ENCODE measurements at places on chromosomes 5 and 9.

DNA sequence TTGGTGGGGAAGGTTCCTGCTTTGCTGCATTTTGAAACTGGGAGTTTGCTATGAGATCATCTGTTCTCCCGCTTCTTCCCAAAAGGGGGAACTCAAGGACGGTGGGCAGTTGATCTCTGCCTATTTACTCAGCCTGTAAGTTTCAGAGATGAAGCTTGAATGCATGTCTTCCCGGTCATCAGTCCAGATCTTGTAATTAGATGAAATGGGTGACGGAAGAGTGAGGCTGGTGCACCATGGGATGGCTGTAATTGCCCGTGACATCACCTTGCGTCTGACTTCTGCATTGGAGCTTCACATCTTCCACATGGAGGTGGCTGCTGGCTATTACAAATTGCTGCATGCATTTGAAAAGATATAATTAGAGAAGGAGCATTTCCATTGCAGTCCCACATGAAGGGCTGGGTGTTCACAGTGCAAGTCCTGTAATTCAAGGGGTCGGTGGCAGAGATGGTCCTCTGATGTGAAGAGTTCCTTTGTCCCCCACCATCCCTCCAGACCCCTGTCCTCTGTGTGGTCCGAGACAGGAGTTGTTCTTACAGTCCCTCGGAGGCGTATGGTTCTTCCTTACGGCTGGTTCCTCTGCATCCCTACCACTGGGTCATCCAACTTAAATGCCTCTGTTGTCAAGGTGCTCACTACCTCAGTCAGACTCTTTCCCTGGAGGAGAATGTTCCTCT, 72.9 kb downstream of the ZNF618 start:
- no peak for DNase-seq

DNA sequence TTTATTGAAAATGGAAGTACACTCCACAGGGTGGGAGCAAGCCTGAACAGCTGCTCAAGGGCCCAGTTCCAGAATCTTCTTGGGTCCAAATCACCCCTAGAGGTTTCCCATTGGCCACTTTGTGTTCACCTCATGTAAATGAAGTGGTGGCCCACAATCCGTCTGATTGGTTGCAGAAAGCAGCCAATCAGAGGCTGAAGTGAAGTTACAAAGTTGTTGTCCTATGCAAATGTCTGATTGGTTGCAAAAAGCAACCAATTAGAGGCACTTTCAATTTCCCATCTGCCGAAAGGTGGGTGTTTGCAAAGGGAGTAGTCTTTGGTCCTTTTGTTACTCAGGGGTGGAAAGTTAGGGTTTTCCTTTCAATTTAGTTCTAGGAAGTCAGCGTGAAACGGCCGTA, 8.8 kb downstream of the TMEM171 start:
- DNase-seq, result no peak

GRCh38 chr9:69319324-69320025, 5.5 kb upstream of the ENTREP1 start:
- no peak for DNase-seq

DNA sequence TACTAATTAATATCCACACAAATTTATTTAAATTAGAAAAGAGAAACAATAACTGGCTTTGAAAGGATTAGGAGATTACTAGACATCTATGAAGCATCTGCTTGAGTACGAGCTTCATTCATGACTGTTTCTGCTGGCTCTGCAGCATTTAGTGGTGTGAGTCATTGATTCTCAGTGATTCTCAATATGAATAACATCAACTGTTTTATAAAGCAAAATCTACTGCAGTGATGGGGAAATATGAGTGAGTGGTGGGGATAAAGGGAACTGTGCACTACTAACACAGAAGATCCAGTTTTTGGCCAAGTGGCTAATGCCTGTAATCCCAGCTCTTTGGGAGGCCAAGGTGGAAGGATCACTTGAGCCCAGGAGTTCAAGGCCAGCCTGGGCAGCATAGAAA, 8.4 kb downstream of the FNBP1 start:
- no peak for DNase-seq

DNA sequence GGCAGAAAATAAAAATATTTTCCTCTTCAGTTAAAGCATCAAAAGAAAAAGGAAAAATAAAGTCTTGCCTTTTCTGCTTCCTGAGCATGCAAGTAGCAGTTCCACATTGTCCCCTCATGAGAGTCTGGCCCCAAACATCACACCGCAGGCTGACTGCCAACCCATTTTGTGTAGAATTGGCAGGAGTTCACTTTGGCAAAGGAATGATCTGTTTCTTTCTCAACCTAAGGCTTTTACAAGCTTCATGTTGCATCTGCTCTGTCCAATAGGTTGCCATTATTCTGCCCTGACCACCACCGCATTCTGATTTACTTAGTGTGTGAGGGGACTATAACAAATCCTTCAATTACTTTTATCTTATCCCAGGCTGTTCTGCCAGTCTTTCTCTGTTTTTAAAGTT, 249.5 kb downstream of the ISL1 start:
- no peak for DNase-seq

GRCh38 chr5:2840372-2840915, 89.0 kb upstream of the IRX2 start:
- DNase-seq, result no peak

DNA sequence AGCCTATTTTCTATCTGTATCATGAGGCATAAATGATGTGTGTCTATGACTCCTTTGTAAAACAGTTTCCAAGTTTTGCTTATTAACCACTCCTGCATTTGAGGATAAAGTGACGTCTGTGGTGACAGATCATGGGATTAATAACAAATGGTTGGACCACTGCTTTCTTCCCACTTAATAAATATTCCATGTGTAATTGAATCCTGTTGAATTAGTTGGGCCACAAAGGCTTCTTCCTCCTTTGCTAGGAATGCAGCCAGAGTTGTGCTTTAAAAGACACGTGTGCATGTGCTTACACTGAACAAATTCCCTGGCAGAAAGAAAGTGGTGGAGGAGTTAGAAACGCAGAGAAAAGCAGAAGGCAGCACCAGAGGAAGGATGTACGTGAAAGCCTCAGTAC, 150.2 kb downstream of the ACTBL2 start:
- no peak for DNase-seq

- no peak for DNase-seq
Measured at GRCh38 chr5:124655251-124655917, 91.1 kb downstream of the ZNF608 start.

DNA sequence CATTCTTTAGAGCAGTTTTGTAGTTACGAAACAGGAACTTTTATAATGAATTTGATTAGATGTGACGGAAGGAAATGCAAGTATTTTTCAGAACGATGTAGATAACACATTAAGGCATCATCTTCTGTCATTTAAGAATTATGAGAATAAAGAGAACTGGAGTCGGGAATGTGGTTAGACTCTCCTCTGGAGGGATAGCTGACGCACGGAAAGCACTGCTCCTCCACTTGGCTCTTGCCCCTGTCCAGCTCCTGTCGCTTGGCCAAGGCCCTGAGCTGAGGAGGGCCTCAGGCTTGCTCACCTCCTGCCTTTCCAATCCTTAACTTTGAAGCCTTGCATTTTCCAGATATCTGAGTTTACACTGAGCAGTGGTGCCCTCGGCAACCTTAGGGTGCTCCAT, 60.5 kb downstream of the MAP1B start:
- DNase-seq, result peak; percentile 66

DNA sequence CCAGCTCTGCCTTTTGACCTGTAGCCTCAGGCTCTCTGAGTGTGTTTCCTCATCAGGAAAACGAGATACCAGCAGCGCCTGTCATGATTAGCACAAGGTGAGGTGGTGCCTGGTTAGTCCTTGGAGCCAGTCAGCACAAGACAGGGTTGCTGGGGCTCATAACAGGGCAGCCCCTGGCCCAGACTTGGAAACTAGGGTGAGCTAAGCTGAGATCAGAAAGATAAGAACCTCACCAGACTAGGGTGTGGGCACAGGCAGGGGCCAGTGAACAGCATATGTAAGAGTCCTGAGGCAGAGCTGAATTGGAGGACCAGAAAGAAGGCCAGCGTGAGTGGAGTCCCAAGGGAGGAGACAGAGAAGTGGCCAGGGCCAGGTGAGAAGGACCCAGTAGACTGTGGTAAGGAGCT, 42.7 kb upstream of the FUBP3 start:
- DNase-seq, result no peak

GRCh38 chr9:134295746-134296250, 30.5 kb upstream of the RXRA start:
- no peak for DNase-seq

DNA sequence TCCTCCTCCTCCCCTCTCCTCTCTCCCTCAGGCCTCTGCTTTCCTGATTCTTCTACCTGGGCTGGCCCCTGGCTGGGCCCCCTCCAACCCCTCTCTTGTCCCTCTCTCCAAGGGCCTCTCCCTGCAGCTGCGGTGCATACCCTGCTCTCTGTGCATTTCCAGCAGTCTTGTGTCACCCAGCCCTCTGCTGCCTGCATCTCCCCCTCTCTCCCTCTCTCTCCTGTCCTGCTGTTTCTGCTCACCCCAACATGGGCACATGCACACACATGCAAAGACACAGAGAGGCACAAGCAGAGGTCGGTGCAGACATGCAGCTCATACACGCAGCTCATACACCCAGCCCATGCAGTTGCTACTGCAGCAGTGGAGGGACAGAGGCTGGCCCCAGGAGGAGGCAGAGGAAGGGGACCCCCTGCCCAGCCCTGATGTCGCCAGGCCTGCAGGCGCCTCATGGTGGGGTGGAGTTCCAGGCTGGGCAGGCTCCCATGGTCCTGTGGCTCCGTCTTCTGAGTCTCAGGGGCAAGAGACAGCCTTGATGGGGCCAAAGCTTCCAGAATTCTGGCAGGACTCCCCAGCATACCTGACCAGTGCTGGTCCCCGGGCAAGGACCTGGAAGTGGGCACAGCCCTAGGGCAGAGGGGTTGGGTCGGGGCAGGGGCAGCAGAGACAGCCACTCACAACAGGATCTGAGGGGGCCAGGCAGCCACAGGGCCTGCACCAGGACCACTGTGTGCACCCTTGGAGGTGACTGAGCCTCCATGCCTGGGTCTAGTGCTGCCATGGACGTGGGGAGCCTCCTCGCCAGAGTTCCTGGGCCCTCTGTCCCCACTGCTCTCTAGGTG, 216.9 kb downstream of the C9orf50 start:
- DNase-seq, result no peak

- DNase-seq, result no peak
Measured at GRCh38 chr9:22911632-22912031, 465.0 kb downstream of the DMRTA1 start.

- no peak for DNase-seq
Measured at GRCh38 chr9:133154097-133154989, 9.4 kb downstream of the GBGT1 start.

DNA sequence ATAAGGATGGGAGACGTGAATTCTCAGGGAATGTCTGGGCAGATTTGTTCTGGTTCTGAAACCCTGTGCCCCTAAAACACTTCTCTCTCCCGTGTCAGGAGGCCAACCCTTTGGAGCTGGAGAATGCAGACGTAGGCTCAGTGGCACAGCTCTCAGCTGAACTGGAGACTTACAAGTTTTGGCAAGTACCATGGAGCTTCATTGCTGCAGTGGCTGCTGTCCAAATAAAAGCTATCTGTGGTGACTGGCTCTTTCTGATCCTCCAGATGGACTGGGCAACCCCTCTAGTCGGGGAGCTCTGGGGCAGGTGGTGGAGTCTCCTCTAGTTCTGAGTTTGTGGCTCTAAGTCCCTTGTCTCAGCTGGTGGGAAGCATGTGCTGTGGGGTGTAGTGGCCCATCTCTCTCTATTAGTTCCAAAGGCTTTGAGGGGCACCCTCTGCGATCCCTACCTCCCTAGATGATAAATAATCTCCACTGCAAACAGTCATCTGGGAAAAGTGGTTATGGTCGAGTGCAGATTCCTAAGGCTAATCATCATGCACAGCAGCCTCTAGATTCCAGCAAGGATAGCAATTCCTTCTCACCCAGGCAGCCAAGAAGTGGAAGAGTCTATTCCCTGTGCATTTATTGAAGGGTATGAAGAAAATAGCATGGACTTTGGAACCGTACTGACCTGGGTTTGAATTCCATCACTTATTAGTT, 204.2 kb upstream of the KLF4 start:
- DNase-seq, result no peak

GRCh38 chr9:105441616-105442160, 6.1 kb upstream of the FSD1L start:
- no peak for DNase-seq

DNA sequence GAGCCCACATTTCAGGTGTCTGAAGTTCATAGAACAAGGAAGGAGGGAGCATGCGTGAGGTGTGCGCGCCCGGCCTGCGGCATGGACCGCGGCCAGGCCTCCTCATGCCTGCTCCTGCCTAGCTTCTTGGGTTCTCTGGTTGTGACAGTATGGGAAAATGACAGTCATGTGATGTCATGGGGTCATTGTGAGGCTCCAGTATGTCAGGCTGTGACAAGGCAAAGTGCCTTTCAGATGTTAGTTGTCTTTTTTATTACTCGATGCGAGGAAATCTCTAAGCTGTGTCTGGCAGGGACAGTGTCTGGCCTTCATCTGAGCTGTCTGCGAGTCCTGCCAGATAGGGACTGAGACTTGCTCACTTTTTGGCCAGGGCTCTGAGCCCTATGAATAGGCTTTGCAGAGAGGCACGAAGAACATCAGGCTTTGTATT, 13.3 kb downstream of the UCK1 start:
- DNase-seq, result no peak

DNA sequence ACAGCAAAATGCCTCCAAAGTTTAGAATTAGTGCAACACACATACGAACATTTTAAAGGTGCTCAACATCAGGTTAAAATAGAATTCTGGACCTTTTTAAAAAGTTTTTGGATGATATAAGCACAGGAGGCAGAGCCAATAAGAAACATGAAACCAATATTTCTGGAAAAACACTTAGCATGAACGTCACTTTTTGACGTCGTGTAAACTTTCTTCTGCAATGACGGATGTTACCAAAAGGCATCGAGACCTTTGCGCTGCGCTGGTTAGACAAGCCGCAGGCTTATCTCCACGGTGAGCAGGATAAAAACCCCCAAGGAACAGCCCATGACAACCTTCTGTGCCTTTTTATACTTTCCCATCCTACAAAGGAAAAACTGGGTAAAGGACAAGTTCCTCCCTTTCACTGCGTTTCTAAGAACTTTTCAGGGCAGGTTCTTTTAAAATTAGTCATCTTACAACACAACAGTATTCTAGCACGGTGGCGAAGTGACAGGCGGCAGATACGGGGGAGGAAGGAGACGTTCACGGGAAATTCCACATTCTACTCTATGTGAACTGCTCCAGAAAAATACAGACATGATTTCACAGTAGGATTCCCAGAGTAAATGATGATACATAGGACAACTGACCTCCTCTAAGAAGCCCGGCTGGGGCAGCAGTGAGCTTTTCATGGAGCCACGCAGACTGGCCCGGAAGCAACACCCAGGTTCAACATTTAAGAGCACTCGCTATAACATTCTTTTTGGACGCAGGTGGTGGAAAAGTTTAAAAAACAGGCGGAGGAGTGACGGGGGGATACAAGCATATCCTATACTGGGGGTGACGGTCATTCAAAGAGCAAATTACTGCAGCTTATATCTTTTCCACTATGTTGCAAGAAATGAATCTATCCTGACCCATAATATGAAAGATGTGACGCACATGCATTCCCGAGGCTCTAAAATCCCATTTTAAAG, 52.4 kb downstream of the USP20 start:
- no peak for DNase-seq

Measured in uterus (tissue), 4 donors.